Stimulated activated CD4-positive, alpha-beta T cell treated with anti-CD3 and anti-CD28 coated beads, TNF-alpha, amount 100 ng/mL, for 24 hours (primary cell): ENCODE measurements at places on chromosomes 5 and 9.
A peak's percentile ranks its signal among the peaks of the same experiment; 100 is the strongest.

GRCh38 chr5:10481241-10481935, 39.7 kb downstream of the ROPN1L start:
- no peak for DNase-seq

GRCh38 chr5:28961816-28962215, 1923.4 kb upstream of the CDH9 start:
- DNase-seq = no peak

GRCh38 chr9:73597771-73598170, 446.1 kb downstream of the ANXA1 start:
- no peak for DNase-seq

GRCh38 chr9:272251-273213, 57.9 kb downstream of the DOCK8 start:
- DNase-seq = peak; percentile 63

GRCh38 chr5:30042677-30043076, 1150.8 kb upstream of the CDH6 start:
- DNase-seq = no peak

DNA sequence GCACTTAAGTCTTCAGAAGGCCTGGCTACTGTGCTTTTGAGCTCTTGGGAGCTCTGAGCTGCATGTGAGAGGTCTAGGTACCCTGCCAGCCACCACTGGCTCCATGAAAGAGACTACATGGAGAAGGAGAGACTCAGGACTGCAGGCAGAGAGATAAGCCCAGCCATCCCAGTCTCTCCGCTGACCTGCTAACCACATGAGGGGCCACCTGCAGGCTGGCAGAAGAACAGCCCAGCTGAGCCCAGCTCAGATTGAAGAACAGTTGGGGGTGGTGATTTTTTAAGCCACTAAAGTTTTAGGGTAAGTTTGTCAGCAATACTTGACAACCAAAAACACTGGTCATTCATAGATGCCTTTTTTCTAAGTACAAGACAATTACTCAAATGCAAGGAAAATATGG, 205.0 kb upstream of the PRDM9 start:
- DNase-seq = no peak

GRCh38 chr9:103245369-103245768, 250.2 kb downstream of the CYLC2 start:
- no peak for DNase-seq
